Anterior cingulate cortex (tissue), 58 donors: ENCODE measurements at places on chromosomes 11 and 22.

DNA sequence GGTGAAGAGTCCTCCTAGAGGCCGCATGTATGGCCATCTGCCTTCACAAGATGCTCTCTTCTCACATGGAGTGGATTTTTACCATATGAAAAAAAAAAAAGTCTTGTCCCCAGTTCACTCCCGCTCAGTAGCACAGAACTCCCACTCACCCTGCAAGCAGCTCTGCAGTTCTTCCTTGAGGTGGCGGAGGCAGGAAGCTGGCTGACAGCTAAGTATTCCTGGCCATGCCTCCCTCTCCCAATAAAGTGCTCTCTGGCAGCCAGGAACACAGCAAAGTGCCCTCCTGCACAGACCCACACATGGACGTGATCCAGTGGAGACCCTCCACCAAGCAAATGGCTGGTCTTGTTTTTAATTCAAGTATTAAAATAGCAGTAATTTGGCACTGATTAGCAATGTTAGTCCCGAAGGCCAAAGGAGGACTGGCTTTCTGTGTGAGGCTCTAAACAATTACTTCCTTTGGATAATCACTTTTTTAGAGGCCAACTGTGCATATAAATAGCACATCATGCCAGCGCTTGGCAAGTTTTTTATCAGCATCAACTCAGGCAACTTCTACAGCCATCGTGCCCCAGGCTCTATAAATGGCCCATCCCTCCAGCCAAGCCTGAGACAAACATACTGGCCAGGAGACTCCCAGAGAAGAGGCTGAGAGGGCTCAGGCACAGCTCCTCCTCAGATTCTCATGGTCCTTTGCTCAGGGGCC, 413.6 kb downstream of the OPCML start:
- DNase-seq, result no peak

DNA sequence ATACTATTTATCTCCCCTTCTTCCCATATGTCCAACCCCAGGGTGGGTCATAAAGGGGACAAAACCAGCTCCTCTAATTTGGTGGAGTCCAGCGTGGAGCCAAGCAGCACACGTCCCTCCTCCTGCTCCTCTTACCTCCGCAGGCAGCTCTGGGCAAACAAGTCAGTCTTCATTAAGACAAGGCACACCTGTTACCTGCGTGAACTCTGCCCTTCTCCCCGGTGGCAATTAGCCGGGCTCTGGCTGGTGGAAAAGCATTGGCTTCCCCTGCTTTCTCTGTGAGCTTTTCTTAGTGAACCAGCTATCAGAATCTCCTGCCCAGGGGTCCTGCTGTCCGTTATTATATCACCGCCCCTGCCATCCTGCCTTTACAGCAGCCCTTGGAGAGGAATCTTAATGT, 418.7 kb upstream of the CADM1 start:
- no peak for DNase-seq

DNA sequence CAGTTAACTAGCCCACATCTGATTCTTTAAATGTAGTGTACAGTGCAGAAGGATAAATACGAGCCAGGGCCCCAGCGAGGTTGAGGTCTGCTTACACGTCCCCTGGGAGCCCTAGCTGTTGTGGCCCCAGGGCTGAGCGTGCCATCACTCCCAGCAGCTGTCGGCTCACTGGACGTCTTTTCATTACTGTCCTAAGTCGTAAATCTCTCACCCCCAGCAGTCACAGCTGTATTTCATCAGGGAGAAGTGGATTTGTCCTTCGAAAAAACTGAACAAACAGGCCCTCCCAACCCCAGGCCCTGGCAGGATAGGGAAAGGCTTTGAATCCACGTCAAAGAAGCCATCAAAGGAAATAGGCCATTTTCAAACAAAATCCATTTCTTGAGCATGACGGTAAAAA, 110.4 kb upstream of the CSNK2A3 start:
- DNase-seq, result no peak

DNA sequence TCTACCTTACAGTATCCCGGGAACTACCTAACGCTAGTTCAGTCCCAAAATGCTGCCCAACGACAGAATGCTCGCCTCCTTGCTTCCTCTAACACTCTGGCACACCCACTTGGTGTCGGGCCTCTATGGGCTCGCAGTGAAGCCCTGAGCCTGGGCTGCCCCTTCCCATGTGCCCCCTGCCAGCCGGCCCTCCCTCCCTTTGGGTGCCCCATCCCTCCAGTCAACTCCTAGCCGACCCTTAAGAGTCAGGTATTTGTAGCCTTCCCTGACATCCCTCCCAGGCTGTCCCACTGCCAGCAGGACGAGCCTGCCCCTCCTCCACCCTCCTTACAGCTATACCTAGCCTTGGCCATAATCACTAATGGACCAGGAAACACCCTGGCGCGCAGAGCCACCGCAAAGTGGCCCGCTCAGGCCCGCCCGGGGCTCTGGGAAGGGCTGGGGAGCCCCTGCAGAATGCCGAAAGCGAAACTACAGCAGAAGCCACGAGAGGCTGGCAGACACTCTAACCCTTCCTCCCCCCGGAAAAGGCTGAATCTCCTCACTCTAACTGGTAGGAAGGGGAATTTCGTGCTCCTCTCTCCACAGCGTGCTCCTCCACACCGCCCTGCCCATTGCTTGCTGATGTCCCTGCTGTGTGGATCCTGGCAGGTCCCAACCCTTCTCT, 8.2 kb downstream of the CBX7 start:
- no peak for DNase-seq

DNA sequence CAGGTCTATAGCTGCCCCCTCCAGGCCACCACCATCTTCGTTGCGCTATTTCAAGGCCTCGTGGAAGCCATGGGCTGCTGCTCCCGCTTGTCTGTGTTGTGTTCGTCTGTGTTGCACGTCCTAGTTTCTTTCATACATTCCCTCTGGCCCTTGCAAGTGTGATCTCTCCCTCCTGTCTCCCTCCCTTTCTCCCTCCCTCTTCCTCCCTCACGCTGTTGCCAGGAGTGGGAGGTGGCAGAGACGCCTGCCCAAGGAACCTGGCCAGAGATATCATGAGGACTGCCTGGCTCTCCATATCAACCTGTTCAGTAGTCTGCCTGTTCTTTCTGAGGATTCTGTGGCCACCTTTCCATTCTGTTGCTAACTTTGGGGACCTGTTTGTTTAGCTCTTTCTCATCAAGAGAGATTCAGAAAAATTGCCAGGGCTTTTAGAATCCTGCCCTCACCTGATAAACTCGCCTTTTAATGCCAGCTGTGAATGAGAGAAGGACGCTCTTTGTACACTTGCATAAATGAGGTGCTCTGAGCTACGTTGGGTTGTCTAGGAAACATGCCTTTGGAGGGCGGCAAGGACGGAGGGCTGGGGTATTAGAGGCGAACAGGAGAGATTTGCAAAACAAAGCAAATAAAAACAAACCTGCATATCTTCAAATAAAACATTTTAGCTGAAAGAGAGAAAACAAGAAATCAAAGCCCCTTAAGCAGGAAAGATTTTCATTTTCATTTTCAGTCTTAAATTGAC, 185.2 kb downstream of the TBC1D22A start:
- DNase-seq, result no peak

DNA sequence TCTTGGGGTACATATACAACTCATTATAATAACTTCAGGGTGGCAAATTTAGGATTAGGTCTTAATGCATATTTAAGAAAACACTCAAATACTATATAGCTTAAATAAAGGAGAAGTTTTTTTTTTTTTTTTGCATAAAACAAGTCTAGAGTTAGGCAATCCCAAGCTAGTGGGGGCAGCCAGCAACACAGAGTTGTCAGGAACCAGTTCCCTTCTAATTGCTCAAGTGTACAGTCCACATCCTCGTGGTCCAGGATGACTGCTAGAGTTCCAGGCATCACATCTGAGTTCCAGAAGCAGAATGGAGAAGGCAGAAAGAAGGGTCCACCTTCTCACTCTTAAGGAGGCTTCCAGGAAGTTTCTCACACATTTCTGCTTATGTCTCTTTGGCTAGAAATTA, 261.9 kb upstream of the PLET1 start:
- no peak for DNase-seq

GRCh38 chr22:38107692-38108515, 2.6 kb downstream of the BAIAP2L2 start:
- DNase-seq, result no peak

DNA sequence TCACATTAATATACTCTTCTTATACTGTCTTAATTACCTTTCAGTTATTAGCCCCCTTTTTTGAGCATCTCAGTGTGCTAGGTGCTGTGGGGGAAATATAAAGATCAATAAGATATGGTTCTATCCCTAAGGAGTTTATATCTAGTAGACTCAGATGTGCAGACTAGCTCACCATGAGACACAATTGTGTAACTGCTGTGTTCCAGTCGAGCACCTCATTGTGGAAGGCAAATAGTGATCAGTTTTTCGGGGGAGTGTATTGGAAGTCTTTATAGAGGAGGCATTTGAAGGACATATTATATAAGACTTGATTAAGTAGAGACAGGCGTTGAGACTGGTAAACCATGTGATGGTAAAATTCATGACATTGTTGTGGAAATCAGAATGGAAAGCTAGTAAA, 11.8 kb downstream of the PDE3B start:
- no peak for DNase-seq

DNA sequence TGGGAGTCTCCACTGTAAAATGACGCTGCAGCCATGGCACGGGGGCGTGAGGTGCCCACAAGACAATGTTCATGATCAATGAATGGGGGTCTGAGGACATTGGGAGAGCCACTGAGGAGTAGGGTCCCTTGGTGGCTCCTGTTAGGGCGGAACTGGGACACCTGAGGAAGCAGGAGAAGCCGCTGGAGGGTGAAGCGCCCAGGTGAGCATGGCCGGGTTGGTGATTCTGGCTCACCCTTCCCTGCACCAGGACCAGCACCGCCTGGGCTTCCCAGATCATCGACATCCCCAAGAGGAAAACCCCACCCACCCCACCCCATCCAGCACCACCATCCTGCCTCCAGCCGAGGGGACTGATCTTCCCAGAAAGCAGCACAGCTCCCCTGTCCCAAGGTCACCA, 30.6 kb downstream of the SHANK2 start:
- no peak for DNase-seq

- DNase-seq, result no peak
Measured at GRCh38 chr11:68980776-68981065, at the start of gene MRGPRD. Gene MRGPRD (minus strand): TSS chr11:68980986. CDS start chr11:68980986, 0 bp downstream.

GRCh38 chr11:11444027-11444803, 91.2 kb upstream of the CSNK2A3 start:
- no peak for DNase-seq
